ENCODE measurements at places on chromosomes 5 and 9. TPM values are rescaled to one million over a fixed set of nuclear protein-coding genes. Genes with fewer than 3 reads are reported as not detected.
A peak's percentile ranks its signal among the peaks of the same experiment; 100 is the strongest.

Gene IFNA5
- not detected for total RNA-seq

DNA sequence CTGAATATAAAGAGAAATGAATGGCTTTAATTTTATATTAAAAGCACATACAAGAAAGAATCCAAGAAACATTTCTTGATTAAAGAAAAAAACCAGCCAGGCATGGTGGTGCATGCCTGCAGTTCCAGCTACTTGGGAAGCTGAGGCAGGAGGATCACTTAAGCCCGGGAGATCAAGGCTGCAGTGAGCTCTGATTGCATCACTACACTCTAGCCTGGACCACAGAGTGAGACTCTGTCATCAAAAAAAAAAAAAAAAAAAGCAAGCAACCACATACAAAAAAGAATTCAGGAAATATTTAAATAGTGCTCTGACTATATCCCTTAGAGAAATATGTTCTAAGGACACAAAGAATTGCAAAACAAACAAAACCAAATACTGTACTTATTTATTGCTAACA, 2.5 kb upstream of the PLAC8L1 start:
- peaks cover 8% of the 10 kb centered on the region for H3K36me3 ChIP-seq
- H3K4me3 ChIP-seq, result no peak overlapping the region
- peaks cover 5% of the 10 kb centered on the region for H3K4me1 ChIP-seq
- no peaks in the 10 kb centered on the region for H3K27me3 ChIP-seq

DNA sequence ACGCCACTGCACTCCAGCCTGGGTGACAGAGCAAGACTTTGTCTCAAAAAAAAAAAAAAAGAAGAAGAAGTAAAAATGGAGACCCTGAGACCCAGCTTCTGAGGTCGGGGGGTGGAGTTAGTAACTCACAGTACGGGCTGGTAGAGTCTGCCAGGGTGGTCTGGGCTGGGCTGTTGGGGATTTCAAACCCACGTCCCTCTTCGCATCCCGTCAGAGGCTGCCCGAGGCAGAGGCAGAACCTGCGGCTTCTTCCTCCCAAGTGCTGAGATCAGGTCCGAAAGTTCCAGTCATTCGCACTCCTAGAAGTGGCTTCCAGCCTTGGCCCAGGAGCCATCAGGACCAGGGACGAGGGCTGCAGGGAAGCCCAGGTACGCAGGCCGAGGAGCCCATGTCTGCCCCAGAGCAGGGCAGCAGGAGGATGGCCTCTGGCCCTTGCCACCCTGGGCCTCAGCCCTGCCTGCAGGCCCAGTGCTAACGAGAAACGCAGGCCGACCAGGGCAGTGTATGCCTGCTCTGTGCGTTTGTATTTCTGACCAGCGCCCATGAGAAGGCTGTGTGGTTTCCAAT, 9.9 kb upstream of the SLC2A6 start:
- peak; percentile 76 for DNase-seq
- H3K27me3 ChIP-seq, result peaks cover 1% of the 10 kb centered on the region

Gene SLC36A3
- total RNA-seq, result not detected

DNA sequence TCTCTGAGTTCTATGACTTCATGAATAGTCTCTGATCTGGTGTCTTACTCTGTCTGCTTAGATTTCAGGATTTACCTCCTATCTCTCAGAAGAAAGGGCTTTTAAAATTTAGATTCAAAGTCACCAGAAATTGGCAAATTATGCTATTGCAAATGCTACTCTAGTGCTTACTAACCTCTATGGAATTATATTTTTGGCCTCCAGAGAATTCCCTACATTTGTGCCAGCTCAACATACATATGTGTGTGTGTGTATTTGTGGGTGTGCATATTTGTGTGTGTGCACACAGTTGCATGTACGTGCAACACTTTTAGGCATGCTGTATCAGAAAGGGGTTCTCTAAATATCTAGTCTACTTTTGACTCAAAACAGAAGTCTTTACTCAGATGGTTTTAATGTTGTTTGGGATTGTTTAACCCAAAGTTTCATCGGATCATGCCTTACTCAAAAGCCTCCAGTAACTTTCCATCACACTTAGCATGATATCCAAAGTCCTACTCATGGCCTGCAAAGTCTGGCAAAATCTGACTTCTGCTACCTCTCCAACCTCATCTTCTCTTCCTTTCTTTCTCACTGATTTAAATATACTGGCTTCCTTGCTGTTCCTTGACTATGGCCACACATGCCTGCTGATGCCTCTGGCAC, 147.6 kb upstream of the NR3C1 start:
- no peaks in the 10 kb centered on the region for H3K27me3 ChIP-seq
- no peak for DNase-seq
- H3K36me3 ChIP-seq, result no peaks in the 10 kb centered on the region
- H3K4me3 ChIP-seq, result no peak overlapping the region
- H3K4me1 ChIP-seq, result peaks cover 16% of the 10 kb centered on the region
- no peak overlapping the region for H3K27ac ChIP-seq
